Motor neuron (in vitro differentiated cells): ENCODE measurements at places on chromosomes 2 and 18.

DNA sequence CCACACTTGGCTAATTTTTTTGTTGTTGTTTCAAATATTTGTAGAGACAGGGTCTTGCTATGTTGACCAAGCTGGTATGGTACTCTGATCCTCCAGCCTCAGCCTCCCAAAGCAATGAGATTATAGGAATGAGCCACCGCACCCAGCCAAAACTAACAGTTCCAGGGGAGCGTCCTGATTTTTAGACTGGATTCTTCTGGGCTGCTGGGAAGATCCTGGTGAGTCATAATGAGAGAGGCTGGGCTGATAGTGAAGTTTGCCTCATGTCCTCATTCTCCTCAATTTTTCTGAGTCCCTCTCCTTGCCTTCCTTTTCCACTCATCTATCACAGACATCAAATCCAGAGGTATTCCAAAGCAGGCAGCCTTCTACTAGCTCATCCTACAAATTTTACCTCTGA is 81.3 kb downstream of the VSNL1 start:
- ATAC-seq, result no peak

GRCh38 chr2:101802329-101802728 is 104.8 kb downstream of the MAP4K4 start:
- peak; percentile 79 for ATAC-seq

DNA sequence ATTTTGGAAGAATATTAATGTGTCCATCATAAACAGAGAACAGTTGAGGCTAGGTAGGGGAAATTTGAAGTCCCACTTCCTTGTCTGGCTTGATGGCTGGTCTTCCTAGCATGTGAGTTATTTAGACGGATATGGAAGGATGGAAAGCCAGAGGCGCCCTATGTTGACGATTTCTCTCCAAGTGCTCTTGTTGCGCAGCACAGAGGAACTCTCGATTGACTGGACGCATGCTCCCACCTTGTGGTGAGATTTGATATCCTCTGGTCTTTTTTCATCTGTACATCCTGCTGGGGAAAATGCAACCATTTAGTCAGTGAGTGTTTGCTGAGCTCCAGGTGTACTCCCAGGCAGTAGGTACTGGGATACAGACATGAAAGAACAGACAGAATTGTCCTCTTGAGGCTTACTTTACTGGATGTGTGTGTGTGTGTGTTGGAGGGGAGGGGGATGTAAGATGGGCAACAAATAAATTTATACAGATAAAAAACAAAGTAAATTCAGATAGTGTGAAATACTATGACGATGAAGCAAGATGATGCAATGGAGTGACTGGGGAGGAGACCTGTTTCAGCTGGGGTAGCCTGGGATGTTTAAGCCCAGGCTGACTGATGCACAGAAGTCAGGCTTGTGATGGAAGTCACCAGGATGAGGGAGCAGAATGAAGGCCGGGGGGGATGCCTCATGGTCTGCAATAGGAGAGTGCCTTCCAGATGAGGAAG is 137.2 kb downstream of the TRIM43 start:
- peak; percentile 99 for ATAC-seq

- ATAC-seq, result no peak
Observed at GRCh38 chr2:5093056-5093455, 599.1 kb upstream of the SOX11 start.

DNA sequence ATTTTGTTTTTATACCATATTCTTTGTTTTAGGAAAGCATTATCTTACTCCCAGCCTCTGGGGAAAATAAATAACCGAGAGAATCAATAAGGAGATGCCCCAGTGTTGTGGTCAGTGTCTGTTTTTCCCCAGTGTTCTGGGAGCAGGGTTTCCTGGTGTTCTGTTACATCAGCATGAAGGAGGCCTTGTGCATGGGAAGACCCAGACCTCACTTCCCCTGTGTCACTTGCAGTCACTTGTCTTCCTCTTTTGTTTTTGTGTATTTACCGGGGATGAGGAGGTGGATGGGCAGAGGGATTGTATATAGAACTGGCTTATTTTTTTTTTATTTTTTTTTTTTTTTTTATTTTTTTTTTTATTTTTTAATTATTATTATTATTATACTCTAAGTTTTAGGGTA is 45.0 kb upstream of the MGAT5 start:
- ATAC-seq, result no peak

- ATAC-seq, result no peak
Observed at GRCh38 chr2:23694058-23695045, 232.6 kb downstream of the ATAD2B start.
